CD4-positive, alpha-beta T cell treated with Interleukin-4 for 4 hours (primary cell): ENCODE measurements at places on chromosomes 13 and 19.
A peak's percentile ranks its signal among the peaks of the same experiment; 100 is the strongest.

DNA sequence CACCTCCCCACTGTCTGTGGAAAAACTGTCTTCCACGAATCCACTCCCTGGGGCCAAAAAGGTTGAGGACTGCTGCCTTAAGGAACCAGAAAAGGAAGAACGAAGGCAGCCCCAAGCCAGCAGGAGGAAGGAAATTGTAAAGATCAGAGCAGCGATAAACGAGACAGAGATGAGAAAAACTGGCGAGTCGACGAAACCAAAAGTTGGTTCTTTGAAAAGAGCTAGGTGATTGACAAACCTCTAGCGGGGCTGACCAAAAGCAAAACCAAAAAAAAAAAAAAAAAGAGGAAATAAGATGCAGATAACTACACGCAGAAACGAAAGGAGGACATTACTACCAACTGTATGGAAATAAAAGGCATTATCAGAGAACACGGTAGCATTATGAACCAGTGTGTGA lies 76.9 kb downstream of the GADD45B start:
- DNase-seq, result peak; percentile 75

GRCh38 chr13:32007494-32007893 lies 24.1 kb upstream of the FRY start:
- no peak for DNase-seq

DNA sequence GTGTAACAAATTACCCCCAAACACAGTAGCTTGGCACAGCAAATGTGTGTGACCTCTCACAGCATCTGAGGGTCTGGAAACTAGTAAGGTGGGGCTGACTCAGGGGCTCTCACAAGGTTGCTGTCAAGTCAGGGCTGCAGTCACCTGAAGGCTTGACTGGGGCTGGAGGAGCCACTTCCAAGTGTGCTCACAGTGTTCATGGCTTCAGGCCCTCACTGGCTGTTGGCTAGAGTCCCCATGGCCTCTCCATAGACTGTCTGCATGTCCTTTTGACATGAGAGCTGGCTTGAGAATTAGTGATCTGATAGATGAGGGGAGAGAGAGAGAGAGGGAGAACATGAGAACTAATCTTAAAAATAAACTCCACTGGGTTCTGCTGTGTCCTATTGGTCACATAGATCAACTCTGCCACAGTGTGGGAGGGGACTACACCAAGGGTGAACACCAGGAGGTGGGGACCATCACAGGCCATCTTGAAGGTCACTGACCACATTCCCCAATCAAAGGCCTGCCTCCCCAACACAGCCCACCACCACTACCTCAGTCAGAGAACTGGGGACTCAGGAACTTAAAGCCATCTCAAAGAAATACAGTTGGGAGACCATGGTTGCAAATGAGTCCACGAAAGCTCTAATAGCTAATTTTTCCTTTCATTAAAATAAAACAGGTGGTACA lies 38.2 kb upstream of the KATNAL1 start:
- DNase-seq, result no peak

DNA sequence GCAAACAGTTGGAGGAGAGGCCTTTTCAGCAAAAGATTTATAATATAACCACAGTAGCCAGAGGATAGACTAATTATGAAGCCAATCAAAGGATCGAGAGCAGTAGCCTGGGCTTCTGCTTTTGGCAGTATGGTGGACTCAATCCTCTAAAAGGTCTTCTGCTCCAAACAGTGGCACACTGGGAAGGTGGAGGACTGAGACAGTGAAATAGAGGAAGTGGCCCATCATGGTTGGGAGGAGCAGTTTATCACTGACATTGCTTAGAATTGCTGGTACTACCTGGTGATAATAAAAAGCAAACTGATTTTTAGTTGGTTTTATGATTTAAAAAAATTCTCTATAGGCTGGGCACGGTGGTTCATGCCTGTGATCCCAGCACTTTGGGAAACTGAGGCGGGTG lies 20.9 kb upstream of the PLAUR start:
- no peak for DNase-seq

DNA sequence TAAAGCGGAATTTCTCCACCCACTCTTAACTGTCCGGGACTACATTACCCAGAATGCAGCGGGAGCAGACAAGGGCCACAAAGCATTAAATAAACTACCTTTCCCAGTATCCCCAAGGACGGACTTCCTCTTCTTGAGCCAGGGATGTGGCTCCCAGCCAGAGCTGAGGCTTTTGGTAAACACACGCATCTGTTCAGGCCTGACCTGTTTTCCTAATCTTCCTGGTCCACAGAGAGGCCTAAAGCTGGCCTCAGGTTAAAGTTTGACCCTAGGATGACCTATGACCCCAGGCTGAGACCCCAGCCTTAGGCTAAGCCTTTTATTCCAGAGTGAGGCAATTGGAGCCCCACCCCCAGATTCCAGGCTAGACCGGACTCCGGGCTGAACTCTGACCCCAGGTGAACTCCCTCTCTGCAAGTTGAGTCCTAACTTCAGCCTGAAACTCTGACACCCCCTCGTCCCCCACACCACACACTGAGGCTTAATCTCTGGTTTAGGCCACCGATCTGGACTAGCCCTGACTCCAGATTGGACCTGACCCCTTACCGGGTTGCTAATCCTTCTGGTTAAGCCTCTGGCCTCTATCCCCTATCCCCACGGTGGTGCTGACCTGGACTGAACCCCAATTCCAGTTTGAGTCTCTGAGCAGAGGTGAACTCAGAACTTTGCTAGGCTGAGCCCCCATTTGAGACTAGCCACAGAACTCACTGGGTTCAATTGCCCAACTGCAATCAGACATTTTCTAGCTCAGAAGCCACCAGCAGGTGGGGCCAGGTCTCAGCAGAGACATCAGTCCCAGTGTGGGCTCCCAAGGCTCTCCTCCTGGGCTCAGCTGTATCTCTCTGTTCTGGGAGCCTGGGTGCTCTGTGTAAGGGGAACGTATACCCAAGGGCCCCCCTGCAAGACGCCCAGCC lies 750 bp upstream of the GPR108 start:
- DNase-seq, result peak; percentile 81
